ENCODE measurements at places on chromosomes 11 and 22. TPM values are rescaled to one million over a fixed set of nuclear protein-coding genes. Genes with fewer than 3 reads are reported as not detected.

OR10G7 gene
- total RNA-seq: not detected

NRXN2 gene
- total RNA-seq: 0.75 TPM

POGLUT3 gene
- total RNA-seq: 16.7 TPM

UBQLNL gene
- total RNA-seq: not detected

MS4A3 gene
- total RNA-seq: not detected

POTEH gene
- not detected for total RNA-seq

CENPM gene
- total RNA-seq: 77.5 TPM

TIMM10B gene
- 43.6 TPM for total RNA-seq

BAIAP2L2 gene
- total RNA-seq: 0.53 TPM

MS4A1 gene
- total RNA-seq: 1.2 TPM

CBLIF gene
- total RNA-seq: not detected

SPON1 gene
- 0.97 TPM for total RNA-seq

OR52B6 gene
- not detected for total RNA-seq

Measured in CD8-positive, alpha-beta memory T cell (primary cell).